GM12892 (cell line): ENCODE measurements at places on chromosomes 12 and 14.

DNA sequence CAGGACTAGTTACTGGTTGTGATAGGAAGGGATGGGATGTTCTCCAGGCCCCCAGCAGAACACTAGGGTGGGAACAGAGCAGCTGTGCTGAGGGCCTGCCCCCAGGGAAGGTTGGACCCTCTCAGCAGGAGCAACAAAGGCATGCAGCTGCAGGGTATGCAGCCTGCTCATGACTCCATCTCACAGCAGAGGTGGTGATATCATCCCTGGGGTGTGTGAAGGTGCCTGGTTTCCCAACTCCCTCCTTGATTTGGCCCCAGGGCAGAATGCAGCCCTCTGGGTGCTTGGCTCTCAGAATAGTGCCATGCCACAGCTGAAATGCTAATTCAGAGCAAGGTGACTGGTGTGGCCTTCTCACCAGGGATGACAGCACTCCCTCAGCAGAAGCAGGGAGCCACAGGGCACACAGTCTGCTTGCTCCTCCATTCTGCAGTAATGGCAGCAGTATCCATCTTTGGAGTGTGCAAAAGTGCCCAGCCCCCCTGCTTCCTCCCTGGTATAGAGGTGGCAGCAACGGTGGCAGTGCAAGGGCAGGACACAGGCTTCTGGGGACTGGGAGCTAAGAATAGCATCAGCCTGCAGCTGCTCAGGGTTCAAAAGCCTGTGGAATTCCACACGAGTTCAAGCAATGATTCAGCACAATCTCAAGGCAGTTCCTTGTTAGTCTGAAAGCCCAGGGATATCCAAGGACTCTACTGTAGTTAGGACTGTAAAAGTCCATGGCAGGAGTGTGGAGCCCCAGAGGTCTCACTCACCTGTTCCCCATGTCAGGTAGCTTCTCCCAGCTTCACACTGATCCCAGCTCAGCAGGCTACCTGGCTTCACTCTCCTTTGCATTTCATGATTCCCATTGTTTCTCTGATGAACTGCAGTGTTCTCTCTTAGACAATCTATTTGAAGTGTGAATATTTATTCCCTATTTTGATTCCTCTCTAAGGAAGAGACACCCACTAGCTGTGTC is 298.1 kb upstream of the FOXG1 start:
- no peak for DNase-seq

DNA sequence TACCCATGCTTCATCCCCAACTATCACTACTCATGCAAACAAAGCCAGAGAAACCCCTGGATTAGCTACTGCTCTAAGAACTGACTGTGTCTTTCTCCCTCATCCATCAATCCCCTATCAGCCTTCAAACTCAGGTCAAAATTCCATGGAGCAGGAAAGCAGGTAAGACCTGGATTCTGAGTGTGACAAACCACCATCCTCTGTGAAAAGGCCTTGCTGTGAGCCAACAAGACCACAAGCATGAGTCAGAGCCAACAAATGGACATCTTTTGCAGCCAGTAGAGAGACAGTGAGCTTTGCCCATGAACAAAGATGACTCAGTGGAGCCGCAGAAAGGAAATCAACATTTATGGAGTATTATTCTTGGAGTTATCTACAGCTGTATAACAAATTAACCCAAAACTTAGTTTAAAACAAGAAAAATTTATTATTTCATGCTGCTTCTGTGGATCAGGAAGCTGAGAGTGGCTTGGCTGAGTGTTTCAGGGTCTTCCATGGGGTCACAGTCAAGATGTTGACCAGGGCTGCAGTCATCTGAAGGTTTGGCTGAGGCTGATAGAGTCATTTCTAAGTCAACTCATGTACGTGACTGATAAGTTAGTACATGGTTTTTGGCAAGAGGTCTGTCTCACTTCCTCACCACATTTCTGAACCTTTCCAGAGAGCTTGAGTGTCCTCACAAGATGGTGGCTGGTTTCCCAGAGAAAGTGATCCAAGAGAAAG is 61.1 kb downstream of the PITPNM2 start:
- no peak for DNase-seq

DNA sequence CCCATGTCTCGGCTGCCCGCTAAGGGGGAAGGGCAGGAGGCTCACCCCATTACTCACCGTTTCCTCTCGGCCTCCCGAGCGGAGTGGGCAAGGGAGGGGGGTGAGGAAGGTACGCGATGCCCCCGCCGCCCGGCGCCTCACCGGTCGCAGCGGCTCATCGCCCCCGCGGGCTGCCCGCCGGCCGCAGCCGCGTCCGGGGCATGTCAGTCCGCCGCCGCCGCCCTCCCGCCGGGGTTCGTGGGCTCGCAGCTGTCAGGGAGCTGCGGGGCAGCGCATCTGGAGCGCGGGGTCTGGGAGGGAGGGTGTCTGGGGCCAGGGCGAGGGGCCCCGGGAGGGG is 461 bp downstream of the SLC8A3 start:
- DNase-seq: peak; percentile 46

DNA sequence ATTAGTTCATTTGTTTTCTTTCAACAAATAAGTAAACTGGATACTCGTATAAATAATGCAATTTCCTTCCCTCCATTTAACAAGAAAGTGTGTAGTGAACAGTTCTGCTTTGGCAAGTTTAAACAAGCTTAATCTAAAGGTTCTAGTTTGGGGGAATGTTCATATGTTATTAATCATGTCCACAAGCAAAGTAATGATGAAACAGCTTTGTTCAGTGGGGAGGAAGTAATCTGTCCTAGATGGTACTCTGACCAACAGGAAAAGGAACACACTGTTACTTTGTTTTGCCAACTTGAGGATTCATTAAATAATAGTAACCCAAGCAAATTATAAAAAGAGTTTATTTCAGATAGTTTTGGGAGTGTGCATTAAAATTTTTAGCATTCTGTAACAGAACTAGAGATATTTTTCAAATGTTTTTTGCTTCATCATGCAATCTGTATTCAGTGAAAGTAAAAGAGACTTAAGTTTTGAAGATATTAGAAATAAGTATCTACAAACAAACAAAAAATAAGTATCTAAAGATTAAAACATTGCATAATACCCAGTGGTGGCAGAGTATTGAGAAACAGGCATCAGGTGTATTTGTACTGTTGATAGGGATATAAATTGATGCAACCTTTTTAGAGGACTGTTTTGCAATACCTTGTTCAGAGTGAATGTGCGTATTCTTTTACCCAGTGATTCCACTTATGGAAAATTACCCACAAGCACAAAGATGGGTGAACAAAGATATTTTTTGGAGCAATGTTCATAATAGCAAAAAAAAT is 61.1 kb downstream of the RAB35 start:
- DNase-seq: no peak

- no peak for DNase-seq
These were observed 20.9 kb downstream of the FRS2 start for GRCh38 chr12:69490920-69491643.

DNA sequence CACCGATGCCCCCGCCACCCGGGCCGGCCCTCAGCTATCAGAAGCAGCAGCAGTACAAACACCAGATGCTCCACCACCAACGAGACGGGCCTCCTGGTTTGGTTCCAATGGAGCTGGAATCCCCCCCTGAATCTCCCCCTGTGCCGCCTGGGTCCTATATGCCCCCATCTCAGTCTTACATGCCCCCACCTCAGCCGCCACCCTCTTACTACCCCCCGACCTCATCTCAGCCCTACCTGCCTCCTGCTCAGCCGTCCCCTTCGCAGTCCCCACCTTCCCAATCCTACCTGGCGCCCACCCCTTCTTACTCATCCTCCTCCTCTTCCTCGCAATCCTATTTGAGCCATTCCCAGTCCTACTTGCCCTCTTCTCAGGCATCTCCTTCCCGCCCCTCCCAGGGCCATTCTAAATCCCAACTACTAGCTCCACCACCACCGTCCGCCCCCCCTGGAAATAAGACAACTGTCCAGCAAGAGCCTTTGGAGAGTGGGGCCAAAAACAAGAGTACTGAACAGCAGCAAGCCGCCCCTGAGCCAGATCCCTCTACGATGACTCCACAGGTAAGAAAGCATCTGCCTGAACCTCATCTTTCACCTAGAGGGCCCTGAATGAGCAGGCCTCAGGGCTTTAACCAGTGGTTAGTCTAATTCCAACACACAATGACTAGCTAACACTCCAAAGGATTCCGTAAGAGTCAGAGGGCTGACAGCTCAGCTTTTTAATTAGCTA is 851 bp downstream of the YLPM1 start:
- no peak for DNase-seq

GRCh38 chr12:6539707-6540134 is 5.4 kb downstream of the GAPDH start:
- no peak for DNase-seq

DNA sequence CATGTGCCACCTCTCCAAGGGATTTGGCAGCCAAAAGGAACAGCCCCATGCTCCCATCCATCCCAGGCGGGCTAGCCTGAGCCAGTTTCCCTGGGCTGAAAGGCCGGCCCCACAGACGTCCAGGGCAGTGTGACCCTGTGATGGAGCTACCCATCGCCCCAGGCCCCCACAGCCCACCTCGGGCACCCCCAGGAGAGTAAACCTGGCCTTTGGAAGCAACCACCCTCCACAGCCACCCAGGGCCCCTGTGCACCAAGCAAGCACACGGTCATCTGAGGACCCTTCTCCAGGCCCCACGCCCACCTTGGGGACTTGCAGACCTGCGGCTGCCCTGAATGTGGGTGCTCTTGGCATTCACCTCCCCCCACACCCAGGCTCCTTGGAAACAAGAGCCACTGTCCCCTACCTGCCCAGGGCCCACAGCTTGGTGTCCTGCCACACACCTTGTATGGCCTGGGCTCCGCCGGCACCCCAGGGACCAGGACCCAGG is 8.4 kb downstream of the AHNAK2 start:
- DNase-seq: no peak

- no peak for DNase-seq
These were observed 34.1 kb upstream of the OR10AD1 start for GRCh38 chr12:48237162-48237561.

- no peak for DNase-seq
These were observed 13.9 kb downstream of the ERG28 start for GRCh38 chr14:75646762-75647161.

GRCh38 chr14:71202881-71203280 is 295.6 kb downstream of the PCNX1 start:
- no peak for DNase-seq

GRCh38 chr14:57403521-57403864 is 13.1 kb downstream of the NAA30 start:
- DNase-seq: no peak

GRCh38 chr14:105465209-105466031 is 9.2 kb upstream of the CRIP2 start:
- no peak for DNase-seq

- peak; percentile 19 for DNase-seq
These were observed 146.0 kb upstream of the C14orf180 start for GRCh38 chr14:104433401-104434213.

- DNase-seq: no peak
These were observed 209.4 kb upstream of the G2E3 start for GRCh38 chr14:30349520-30349919.

DNA sequence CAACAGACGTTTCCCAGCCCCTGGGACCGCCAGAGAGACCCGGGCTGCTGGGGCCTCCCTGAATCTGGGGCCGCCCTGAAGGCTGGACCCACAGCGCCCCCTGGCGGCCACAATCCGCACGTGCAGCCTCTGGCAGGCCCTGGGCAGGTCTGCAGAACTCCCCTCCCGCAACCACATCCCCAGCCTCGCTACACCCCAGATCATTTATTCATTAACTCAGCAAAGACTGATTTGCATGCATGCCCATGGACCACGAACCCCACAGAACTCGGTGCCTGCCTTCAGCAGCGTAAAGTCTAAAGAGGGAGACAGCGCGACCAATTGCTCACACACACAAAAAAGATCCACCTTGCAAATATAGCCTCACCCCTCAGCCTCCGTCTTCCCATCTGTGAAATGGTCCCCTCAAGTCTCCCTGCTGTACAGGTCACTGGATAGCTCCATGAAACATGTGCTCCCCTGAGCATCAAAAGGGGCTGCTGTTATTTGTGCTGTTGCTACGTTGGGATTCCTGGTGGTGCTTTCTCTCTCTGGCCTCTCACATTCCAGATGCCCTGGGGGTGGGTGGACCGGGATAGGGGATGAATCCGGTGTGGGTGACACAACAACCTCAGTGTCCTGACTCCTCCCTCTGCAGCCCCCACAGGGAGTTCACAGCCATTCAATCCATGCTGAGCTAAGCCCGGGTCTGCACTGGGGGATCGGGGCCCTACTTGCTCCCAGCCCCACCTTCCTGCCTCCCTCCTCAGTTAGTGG is 96.4 kb downstream of the SCARB1 start:
- DNase-seq: peak; percentile 89

DNA sequence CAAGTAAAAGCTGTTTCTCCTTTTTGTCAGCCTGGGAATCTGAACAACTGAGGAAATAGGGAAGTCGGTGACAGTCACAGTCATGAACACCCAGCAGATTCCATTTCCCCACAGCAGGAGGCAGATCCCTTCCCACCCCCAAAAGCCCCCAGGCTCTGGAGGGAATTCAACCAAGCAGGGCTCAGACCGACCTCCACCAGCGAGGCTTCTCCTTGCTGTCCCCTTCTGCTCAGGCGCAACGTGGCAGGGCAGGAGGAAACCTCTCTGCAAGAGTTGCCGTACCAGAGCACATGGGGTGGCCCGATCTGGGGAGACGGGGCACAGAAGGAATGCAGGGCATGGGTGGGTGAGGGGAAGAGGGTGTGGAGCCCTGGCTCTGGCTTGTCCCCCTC is 319 bp downstream of the GALNT6 start:
- no peak for DNase-seq

DNA sequence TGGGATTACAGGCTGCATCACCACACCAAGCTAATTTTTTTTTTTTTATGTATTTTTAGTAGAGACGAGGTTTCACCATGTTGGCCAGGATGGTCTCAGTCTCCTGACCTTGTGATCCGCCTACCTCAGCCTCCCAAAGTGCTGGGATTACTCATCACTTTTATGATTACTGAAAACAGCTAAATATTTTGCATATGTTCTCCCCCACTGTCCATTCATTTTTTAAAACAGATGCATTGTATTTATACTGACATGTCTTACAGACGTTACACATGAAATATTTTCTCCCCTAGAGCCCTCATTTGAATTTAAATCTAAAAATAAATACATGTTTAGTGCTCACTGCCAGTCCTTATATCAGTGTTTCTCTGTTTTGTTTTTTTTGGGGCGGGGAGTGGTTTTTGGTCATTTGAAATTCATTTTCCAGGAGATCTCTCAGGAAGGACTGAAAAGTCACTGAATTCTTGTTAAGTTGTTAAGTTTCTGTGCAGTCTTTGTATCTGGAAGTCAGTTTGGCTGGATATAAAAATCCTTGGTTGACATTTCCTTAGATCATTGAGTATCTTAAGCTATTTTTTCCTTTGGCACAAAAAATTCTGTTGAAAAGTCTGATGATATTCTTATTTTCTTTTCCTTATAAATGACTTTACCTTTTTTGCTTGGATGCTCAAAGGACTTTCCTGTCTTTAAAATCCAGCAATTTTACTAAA is 9.4 kb downstream of the FBXO21 start:
- DNase-seq: no peak

DNA sequence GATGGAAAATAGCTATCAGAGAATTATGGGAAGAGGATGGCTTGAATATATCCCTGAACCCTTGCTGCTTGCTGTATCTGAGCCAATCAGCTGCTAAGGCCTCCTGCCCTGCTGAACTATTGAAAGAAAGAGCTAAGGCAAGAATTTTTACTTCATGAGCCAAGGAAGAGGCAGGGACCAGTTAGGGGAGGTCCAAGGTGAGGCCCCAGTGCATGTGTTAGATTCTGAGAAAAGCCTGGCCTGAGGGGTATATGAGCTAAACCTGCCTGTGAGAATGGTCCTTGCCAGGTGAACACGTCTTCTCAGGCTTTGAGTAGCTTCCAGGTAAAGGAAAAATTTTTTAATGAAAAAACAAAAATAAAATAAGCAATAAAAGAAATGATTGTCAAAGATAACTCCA is 218.0 kb downstream of the SYT1 start:
- no peak for DNase-seq

- no peak for DNase-seq
These were observed 51.7 kb upstream of the DDX11 start for GRCh38 chr12:31021809-31022494.

GRCh38 chr12:84507956-84508850 is 404.4 kb downstream of the SLC6A15 start:
- no peak for DNase-seq
